ENCODE measurements at places on chromosomes 3 and 15.

- DNase-seq = no peak
These were observed 41.0 kb upstream of the TRAK1 start for GRCh38 chr3:42050126-42050525.

DNA sequence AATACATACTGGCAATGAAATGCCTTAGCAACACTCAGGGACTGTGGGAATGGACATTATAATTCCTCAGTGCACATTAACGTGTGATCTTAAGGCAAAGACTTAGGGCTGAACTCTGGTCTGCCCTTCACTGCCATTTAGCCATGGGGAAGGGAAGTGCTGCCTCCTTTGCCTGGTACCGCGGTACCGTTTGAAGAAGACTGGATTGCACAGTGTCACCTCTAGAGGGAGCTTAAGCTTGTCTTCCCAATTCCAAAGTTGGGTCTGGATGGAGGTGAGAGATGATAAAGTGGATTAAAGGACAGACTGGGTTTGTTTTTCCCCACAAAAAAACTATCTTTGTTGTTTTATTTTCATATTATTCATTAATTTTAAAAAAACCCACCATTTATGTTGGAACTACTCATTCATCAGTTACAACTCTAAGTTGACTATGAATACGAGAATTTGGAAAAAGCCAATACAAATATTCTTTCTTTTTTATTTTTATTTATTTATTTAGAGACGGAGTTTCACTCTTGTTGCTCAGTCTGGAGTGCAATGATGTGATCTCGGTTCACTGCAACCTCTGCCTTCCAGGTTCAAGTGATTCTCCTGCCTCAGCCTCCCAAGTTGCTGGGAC is 60.0 kb upstream of the SYN2 start:
- DNase-seq = no peak

DNA sequence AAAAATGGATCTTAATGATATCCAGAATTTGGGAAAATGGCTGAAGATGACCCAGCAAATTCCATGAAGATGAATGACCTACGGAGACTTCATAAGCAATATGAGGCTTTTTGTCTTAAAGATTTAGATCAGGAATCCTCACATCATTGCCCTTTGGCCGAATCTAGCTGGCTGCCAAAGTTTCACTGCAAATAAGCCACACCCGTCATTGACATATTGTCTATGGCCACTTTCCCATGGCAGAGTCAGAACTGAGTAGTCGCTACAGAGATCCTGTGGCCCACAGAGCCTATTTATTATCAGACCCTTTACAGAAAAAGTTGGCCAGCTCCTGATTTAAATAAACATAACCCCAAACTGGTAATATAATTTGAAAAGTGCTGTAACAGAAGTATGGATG is 307.4 kb upstream of the RARB start:
- DNase-seq = no peak

DNA sequence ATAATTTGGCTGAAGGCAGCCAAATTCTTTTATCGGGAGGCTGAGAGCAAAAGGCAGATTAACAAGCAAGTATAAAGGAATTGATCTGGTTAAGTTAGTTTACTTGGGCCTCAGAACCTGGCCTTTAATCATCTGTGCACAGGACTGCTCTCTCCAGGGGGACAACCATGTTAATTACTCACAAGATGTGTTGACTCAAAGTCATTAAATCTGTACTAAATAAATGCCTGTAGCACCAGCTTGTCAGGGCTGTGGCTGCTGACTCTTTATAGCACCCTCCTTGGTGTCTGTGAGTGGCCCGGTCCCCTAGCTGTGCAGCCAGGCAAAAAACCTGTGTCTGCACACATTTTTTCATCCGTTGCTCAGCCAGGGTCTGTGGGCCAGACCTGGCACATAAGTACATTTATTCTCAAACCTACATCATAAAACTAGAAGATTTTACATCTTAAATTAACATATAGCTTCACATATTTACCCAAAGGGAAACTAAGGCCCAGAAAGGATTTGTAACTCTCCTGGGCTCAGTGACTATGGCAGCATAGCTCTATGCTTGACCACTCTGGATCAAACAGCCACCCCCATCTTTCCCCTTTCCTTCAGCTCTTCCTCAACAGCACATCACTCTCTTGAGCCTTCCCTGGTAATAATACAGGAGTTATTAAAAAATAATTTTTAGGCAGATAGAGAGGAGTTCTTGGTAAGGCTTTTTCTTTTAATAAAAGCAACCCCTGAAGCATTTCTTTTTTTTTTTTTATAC is 51.4 kb downstream of the NCEH1 start:
- no peak for DNase-seq

- no peak for DNase-seq
These were observed 9.1 kb downstream of the SHOX2 start for GRCh38 chr3:158097081-158097592.

DNA sequence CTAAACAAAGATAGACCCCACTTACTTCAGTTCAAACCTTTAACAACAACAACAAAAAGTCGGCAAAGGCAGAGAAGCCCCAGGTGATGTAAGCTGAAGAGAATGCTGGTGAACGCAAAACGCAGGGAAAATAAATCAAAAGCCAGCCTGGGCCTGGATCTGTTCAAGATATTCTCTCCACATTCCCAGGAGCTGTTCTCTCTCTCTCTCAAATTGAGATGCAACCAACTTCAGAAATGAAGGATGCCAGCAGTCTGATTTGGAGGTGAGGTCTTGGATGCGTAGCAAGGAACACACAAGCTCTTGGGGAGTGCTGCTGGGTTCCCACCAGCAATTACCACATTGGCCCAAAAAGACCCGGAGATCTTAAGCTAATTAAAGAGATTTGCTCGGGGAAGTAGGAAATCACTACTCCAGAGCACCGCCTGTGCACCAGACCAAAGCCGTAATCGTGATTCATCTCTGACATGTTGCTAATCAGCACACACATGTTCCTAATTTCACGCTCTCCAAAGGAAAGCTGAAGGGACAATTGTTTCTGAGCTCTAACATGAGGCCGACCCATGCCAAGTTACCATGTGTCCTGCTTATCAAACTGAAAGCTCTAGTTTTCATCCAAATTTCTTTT is 37.1 kb downstream of the IL17RD start:
- DNase-seq = no peak

DNA sequence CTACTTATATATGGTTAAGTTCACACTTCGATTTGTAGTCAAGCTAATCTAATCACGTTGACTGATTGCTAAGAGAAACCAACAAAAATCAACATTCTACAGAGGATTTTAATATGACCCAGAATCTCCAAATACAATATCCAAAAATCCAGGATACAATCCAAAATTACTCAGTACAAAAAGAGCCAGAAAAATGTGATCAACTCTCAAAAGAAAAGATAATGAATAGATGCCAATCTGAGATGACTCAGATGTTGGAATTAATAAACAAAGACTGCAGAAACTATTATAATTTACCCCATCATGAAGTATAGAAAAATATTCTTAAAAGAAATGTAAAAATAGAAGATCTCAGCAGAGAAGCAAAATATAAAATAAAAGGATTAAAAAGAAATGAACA is 22.3 kb downstream of the HACL1 start:
- no peak for DNase-seq

GRCh38 chr15:51366920-51367319 is 25.5 kb downstream of the GLDN start:
- no peak for DNase-seq

GRCh38 chr3:194727435-194728128 is 41.9 kb downstream of the FAM43A start:
- no peak for DNase-seq

GRCh38 chr15:69158201-69158842 is 2.1 kb upstream of the GLCE start:
- DNase-seq = no peak

DNA sequence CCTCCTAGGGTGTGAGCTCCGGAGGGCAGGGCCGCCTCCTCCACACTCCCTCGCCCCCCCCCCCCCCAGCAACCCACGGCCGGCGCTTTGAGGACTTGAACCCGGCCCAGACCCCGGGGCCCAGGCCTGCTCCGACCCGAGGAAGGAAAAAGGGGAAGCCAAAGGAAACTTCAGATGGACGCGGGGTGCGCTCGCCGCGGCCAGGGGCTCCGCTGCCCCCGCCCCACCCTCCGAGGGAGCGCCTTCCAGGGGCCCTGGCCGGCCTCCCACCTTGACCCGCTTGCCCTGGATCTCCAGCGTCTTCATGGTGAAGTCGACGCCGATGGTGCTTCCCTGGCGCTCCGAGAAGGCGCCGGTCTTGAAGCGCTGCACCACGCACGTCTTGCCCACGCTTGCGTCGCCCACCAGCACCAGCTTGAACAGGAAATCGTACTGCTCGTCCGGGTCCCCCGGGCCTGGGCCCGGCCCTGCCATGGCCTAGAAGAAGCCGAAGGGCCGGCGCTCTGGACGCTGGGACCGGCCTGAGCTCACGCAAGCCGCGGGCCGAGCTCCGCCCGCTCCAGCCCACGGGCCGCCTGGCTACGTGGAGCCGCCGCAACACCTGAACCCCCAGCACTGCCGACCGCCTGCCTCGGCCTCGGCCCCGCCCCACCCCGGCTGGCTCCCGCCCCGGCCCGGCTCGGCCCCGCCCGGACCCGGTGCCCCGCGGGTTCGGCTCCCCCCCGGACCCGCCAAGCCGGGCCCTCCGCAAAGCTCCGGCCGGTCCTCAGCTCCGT is 400 bp downstream of the RAB43 start:
- no peak for DNase-seq

DNA sequence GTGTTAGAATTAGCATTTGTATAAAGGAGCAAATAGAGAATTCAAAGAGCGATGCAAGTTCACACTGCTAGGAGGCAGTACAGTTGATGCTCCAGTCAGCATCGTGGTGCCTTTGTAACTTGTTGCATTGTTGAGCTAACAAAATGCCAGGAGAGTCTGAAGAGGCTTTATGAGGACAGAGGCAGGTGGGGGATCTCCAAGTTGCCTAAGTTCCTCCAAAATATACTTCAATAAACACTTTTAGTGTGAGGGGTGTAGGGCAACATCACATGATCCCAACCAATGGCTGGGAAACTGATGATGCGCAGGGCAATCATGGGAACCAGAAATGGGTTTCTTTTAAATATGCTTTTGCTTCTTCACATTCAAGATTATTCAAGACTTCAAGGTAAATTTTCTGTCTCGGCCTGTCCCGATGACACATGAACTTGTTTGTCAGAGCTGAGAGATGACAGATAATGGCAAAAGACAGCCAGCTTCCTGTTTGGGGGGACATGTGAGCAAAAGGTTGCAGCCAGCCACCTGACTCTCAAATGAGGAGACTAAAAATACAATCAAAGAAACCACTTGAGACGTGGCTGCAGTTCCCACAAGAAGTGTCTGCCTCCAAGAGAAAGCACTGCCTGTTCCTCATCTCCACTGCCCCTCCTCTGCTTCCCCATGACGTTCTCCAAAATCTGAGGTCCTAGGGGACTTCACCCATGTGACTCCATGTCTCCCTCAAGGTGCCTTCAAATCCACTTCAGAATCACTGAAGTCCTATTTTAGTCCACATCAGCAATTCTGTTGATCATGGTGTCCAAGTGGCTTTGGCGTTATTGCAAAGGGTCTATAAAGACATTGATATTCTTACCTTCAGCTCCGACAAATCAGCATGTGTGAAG is 39.3 kb downstream of the KLHL6 start:
- DNase-seq = peak; percentile 77

- DNase-seq = no peak
These were observed 71.6 kb downstream of the IMPG2 start for GRCh38 chr3:101248736-101249135.
